Lower leg skin (tissue), 4 donors: ENCODE measurements at places on chromosomes 4 and X.

DNA sequence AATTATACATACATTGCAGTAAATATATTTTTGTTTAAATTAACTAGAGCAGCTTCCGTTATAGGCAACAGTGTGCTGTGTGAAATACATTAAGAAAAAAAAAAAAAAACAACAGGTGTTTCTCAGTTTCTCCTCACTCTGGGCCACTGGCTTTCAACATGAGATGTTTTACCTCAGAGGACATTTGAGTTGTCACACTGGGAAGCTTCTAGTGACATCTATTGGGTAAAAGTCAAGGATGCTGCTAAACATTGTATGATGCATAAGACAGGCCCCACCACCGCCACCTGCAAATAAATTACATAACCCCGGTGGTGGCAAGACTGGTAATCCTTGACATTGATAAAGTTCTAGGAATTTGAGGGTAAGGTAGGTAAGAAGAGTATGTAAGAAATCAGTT, 1512.2 kb downstream of the C4orf33 start:
- no peak for DNase-seq

GRCh38 chr4:36273276-36273675, 8.1 kb upstream of the DTHD1 start:
- no peak for DNase-seq

- no peak for DNase-seq
Observed at GRCh38 chr4:68462691-68463090, 15.4 kb downstream of the TMPRSS11E start.

GRCh38 chr4:146506272-146506671, 15.5 kb downstream of the SLC10A7 start:
- no peak for DNase-seq

GRCh38 chr4:65671372-65671771, 1.1 kb upstream of the EPHA5 start:
- no peak for DNase-seq

DNA sequence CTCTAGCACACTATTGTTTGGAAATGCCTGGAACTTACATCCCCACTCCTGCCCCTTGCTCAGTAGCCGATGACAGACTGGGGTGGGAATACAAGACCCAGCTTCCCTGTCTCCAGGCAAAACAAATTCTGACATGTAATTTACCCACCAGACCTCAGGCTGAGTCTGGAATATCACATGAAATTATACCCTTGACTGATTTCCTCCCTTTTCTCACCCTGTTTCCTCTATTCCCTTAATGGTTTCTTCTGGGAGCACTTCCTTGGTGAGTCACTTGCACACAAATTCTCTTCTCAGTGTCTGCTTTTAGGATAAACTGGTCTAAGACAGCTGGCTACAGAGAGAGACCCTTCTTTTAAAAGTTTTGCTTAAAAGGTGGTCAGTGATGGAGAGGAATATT, 65.8 kb upstream of the DIPK2B start:
- no peak for DNase-seq

DNA sequence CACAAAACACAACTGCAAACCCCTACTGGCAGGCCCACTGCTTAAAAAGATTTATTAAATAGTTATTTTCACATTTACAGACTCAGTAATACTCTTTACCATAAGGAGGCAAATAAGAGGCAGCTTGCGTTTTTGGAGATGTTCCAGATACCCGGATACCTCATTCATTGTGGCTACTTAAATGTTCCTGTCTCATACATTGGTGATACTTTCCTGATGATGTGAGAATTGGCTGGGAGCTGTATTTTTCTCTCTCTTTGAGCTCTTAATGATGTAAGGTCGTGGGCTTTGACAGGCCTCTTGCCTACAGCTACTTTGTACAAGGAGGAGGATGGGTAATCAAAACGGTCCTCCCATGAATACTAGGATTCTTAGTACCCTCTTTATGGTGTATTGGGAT, 101.5 kb downstream of the AKAP4 start:
- no peak for DNase-seq

DNA sequence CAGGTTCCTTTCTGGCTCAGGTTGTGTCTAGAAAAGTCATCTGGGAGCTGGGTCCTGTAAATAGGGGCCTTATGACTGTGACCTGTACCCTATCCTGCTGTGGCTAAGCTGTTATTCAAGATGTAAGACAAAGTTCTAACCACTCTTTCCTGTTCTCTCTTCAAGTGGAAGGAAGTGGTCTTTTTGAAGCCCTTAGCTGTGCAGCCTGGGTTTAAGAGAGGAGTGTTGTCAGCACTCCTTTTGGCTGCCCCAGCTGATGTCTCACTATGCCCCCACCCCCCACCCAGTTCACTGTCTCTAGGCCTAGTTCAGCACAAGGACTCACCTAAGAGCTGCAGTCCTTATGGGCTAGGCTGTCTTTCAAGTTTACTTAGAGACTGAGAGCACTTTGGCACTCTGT, 1069.5 kb downstream of the FAM133A start:
- no peak for DNase-seq

DNA sequence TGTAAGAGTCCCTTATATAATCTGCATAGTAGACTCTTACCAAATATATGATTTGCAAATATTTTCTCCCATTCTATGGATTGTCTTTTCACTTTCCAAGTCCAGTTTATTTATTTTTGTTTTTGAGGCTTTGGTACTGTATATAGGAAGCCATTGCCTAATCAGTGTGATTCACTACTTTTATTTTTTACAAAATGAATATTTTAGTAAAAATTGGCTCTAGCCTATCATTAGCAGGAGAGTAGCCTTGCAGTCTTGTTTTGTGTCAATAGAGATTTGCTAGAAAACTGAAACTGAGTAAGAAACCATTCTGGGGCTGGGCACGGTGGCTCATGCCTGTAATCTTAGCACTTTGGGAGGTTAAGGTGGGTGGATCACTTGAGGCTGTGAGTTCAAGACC, 199.9 kb upstream of the MAB21L2 start:
- DNase-seq = no peak

- peak; percentile 1 for DNase-seq
Observed at GRCh38 chr4:184273166-184274147, 55.8 kb upstream of the ENPP6 start.

DNA sequence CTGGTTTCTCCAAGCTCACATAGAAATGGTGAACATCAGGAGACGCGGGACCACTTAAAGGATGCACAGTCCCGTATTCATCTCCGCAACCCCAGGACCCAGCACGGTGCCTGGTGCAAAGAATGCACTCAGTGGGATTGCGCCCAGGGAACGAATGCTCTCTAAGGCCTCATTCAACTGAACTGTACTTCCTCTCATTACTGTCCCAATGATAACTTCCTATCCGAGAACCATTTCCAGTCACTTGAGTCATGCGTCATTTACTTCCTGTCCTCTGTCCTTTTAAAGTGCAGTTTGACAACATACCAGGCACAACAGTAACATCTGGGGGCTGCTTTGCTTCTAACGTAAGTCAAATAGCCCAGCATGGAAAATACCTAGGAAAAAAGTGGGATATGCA, 75.7 kb downstream of the RBM47 start:
- peak; percentile 29 for DNase-seq

- DNase-seq = no peak
Observed at GRCh38 chrX:123219916-123220315, 35.8 kb downstream of the GRIA3 start.

- no peak for DNase-seq
Observed at GRCh38 chr4:158003212-158003611, 169.6 kb downstream of the GASK1B start.

DNA sequence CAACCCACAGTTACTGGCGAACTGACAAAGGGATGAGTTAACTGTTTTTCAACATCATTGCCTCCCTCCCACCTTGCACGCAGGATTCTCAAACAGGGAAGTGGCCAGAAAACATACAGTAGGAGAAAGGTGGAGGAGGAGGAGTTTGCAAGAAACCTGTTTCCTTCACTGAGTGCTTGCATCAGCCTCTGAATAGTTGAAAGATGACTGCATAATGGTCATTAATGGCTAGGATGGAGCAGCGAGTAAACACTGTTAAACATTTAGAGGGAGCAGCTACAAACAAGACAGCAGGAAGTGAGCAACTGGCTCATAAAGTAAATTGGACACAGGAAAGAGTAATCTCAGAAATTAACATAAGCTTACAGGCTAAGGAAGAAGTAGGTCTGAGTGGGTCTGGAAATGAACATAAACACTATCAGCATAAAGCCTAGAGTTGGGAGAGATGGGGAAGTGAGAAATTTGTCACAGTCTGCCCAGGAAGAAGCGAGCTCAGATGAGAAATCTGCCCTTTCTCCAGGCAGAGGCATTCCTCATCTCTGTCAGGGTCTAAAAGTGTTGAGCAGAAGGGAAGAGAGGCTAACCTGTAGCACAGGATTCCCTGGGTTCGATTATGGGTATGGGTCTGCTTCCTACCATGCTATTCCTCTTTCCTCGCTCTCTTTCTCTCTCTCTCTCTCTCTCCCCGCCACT, 38.6 kb downstream of the TRPC5OS start:
- DNase-seq = no peak

- DNase-seq = peak; percentile 42
Observed at GRCh38 chr4:7867701-7868435, 71.8 kb downstream of the AFAP1 start.

DNA sequence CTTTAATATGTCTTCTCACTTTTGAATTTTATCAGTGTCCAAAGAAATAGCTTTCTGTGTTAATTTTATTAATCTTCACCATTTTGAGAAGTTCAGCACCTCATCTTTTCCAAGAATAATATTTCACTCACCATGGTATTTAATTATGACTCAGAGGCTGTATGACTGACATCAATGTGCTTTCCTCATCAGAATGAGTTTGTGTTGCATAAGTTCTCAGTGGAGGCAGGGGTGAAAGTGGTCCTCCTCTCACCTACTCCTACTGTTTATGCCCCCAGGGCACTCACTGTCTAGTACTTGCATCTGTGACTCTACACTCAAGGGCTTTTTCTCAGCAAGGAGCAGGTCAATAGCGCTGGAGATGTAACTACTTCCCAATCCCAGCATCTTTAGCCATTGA, 905.3 kb upstream of the INTU start:
- DNase-seq = no peak

DNA sequence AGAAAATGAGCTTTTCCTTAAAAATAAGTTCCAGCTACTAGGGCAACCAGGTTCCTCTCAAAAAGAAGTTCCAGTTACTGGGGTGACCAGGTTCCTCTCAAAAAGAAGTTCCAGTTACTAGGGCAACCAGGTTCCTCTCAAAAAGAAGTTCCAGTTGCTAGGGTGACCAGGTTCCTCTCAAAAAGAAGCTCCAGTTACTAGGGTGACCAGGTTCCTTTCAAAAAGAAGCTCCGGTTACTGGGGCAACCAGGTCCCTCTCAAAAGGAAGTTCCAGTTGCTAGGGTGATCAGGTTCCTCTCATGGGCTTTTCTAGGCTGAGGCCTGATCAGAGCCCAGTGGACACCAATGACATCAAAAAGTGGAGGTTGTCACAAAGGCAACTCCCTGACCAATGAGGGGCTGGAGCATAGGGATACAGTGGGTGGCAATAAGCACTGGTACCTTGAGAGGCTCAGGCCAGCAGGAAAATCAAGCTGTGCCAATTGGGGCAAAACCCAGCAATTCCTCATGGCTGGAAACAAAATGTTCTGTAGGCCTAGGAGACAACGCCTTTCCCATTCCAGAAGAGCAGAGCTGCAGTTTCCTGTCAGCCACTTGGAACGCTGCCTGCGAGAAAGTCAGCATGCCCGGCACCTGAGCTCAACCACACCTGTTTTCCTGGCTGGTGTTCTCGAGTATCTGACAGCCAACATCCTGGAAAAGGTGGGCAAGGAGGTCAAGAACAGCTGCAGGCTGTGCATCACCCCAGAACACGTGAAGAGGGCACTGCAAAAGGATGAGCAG, 12.3 kb upstream of the SYTL5 start:
- peak; percentile 16 for DNase-seq

DNA sequence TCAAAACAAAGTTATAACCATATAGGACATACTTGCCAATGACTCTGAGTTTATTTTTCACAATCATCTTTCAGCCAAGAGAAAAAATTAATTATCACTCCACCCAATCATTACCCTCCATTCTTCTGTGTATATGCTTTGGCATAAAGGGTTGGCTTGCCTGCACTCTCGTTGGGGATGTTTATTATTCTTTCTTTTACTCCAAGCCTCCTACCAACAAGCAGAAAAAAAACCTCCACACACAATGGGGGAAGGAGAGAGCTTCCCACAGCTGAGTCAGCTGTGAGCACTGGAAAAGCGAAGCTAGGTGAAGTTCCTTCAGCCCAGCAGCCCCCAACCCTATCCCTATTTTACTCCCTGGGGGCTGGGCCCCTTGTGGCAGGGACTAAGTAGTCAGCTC, 1.5 kb downstream of the OPHN1 start:
- no peak for DNase-seq

- peak; percentile 88 for DNase-seq
Observed at GRCh38 chr4:118351851-118352827, 664 bp downstream of the PRSS12 start.
